NCI-H460 (cell line): ENCODE measurements at places on chromosomes 16 and 17. TPM values are rescaled to one million over a fixed set of nuclear protein-coding genes. Genes with fewer than 3 reads are reported as not detected.
A peak's percentile ranks its signal among the peaks of the same experiment; 100 is the strongest.

Gene PRSS33
- not detected in 2 replicates for total RNA-seq

Gene CD19
- total RNA-seq, result not detected in 2 replicates

Gene KRTAP16-1
- not detected in 2 replicates for total RNA-seq

Gene KRT9
- not detected in 2 replicates for total RNA-seq

Gene SSTR5
- total RNA-seq, result 0.40 TPM in 1 of 2 replicates, not detected in the other

Gene CES1
- 4.8 and 5.2 TPM in 2 replicates for total RNA-seq

Gene CCDC40
- total RNA-seq, result 2.0 and 2.6 TPM in 2 replicates

Gene DRG2
- total RNA-seq, result 41.6 and 42.5 TPM in 2 replicates

Gene SLFN11
- 25.7 and 28.5 TPM in 2 replicates for total RNA-seq

Gene CTDNEP1
- total RNA-seq, result 46.9 and 48.4 TPM in 2 replicates

Gene HBA1
- 2.2 TPM in 1 of 2 replicates, not detected in the other for total RNA-seq

DNA sequence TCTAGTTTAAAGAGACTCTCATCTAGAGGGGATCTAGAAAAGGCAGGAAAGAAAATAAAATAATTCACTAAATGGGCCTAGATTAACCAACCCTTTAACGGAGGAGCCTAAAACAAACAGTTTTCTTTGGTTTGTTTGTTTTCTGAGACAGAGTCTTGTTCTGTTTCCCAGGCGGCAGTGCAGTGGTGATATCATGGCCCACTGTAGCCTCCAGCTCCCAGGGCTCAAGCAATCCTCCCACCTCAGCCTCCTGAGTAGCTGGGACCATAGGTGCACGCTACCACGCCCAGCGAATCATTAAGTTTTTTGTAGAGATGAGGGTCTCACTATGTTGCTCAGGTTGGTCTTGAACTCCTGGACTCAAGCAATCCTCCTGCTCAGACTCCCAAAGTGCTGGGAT is 122.3 kb upstream of the TOB1 start:
- no peak for DNase-seq

GRCh38 chr17:2218426-2218825 is 85.2 kb downstream of the SMG6 start:
- no peak for DNase-seq

- no peak for DNase-seq
These were observed 113.0 kb upstream of the NOG start for GRCh38 chr17:56480501-56480900.

GRCh38 chr17:17822189-17822588 is 14.6 kb downstream of the SREBF1 start:
- no peak for DNase-seq

GRCh38 chr16:49463529-49463928 is 89.9 kb downstream of the C16orf78 start:
- no peak for DNase-seq

DNA sequence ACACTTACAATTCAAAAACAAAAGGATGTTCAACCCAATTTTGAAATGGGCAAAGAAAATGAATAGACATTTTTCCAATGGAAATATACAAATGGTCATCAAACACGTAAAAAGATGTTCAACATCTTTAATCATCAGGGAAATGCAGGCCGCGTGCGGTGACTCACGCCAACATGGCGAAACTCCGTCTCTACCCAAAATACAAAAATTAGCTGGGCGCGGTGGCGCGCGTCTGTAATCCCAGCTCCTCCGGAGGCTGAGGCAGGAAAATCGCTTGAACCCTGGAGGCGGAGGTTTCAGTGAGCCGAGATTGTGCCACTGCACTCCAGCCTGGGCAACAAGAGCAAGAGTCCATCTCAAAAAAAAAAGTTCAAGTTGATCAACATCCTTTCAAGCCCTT is 1.8 kb upstream of the CLUAP1 start:
- no peak for DNase-seq

- no peak for DNase-seq
These were observed 37.9 kb downstream of the ATP2C2 start for GRCh38 chr16:84406006-84406963.

- DNase-seq, result peak; percentile 7
These were observed 3.4 kb downstream of the SPNS1 start for GRCh38 chr16:28977703-28978662.

DNA sequence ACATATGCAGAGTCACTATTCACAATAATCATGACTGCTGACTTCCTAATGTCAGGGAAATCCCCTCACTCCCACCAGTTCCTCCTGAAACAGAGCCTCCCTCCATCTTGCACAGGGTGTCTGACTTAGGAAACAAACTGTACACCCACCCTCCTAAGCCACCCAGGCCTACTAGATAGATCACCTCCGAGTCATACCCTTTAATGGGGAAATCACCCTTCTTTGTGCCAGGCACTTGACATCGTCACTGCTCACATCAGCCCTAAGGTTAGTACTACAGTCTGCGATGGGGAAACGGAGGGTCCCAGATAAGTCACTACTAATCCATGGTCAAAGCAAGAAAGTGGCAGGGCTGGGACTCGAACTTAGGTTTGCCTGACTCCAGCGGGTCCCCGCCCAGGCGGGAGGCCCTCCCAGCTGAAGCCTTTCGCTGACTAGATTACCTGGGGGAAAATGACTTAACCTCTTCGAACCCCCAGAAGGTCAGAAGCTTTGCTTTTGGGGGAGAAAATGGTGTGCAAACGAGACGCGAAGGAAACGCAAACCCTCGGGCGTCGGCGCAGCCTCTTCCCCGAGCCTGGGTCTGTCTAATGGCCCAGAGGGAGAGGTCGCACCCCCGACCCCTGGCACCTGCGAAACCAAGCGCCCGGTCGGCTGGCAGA is 3.4 kb upstream of the MLLT6 start:
- no peak for DNase-seq

DNA sequence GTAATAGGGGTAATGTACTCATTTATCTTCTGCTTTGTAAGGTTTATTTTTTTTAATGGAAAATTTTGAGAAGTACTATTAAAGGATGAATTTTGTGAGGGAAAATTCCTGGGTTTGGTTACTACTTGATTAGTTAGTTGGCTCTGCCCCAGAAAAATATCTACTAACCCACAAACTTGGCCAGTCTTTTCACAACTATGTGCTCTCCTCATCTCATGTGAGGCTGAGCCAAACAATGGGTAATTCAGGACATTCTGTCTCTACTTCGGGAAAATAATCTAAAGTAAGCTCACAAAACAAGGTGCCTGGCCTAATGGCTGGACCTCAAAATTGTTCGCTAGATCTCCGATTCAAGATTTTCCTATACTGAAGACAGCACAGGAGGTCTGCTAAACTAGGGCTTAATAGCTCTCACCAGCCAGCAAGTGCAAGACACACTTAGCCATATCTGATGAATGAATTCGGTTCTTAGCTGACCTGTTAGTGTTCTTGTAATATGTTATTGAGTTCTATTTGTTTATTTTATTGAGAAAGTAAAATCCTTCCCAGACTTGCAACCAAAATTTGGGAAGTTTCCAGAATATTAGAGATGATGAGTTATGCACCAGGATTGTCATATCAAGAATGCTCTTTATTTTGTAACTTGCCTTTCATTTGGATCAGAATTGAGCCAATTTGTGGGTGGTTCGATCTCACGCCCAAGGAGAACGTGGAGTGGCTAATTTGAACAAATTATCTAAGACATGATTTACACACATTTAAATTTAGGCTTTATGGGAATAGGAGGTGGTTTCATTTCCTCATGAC is 5.7 kb downstream of the KCNJ16 start:
- DNase-seq, result no peak
